ENCODE measurements at places on chromosomes 7 and 10. TPM values are rescaled to one million over a fixed set of nuclear protein-coding genes. Genes with fewer than 3 reads are reported as not detected.

The SYT15B gene
- total RNA-seq = 0.24 TPM

The TAS2R5 gene
- 0.92 TPM for total RNA-seq

The ZNF282 gene
- 39.0 TPM for total RNA-seq

The AKR1B15 gene
- not detected for total RNA-seq

The AOC1 gene
- total RNA-seq = 0.11 TPM

The SGPL1 gene
- total RNA-seq = 52.6 TPM

The CHN2 gene
- 3.3 TPM for total RNA-seq

The FAM237B gene
- total RNA-seq = not detected

The SFMBT2 gene
- total RNA-seq = 6.7 TPM

The METTL27 gene
- 13.5 TPM for total RNA-seq

The CCDC172 gene
- 1.8 TPM for total RNA-seq

The A1CF gene
- not detected for total RNA-seq

The NKX2-3 gene
- total RNA-seq = not detected

The ATP6V0A4 gene
- 0.90 TPM for total RNA-seq

The AKR1D1 gene
- total RNA-seq = 0.31 TPM

The TDRD1 gene
- total RNA-seq = not detected

The LLCFC1 gene
- total RNA-seq = not detected

All from H9 (cell line).